ENCODE measurements at places on chromosomes 11 and 22. TPM values are rescaled to one million over a fixed set of nuclear protein-coding genes. Genes with fewer than 3 reads are reported as not detected.

The KIF18A gene
- 12.1 TPM for total RNA-seq

The OR51E2 gene
- not detected for total RNA-seq

The SYTL2 gene
- total RNA-seq, result 40.6 TPM

The OR56A4 gene
- total RNA-seq, result not detected

The SYT12 gene
- total RNA-seq, result 0.58 TPM

The PKDREJ gene
- total RNA-seq, result not detected

The APOA1 gene
- not detected for total RNA-seq

The NXPE4 gene
- total RNA-seq, result not detected

The TENM4 gene
- total RNA-seq, result 1.6 TPM

The TMPRSS6 gene
- total RNA-seq, result not detected

The KCNJ5 gene
- total RNA-seq, result not detected

The RASD2 gene
- total RNA-seq, result not detected

The HEPACAM gene
- total RNA-seq, result 0.29 TPM

The NLRP14 gene
- total RNA-seq, result under 0.01 TPM

The MMP12 gene
- total RNA-seq, result not detected

The RPS13 gene
- total RNA-seq, result 952 TPM

The UBQLNL gene
- not detected for total RNA-seq

The SPON1 gene
- total RNA-seq, result not detected

The TAF1D gene
- total RNA-seq, result 91.4 TPM

The GAB4 gene
- total RNA-seq, result not detected

The SLC43A1 gene
- 19.9 TPM for total RNA-seq

The OR52I1 gene
- not detected for total RNA-seq

The GDPD4 gene
- not detected for total RNA-seq

All from myometrial cell (primary cell).